ENCODE measurements at places on chromosomes 16 and 17.

DNA sequence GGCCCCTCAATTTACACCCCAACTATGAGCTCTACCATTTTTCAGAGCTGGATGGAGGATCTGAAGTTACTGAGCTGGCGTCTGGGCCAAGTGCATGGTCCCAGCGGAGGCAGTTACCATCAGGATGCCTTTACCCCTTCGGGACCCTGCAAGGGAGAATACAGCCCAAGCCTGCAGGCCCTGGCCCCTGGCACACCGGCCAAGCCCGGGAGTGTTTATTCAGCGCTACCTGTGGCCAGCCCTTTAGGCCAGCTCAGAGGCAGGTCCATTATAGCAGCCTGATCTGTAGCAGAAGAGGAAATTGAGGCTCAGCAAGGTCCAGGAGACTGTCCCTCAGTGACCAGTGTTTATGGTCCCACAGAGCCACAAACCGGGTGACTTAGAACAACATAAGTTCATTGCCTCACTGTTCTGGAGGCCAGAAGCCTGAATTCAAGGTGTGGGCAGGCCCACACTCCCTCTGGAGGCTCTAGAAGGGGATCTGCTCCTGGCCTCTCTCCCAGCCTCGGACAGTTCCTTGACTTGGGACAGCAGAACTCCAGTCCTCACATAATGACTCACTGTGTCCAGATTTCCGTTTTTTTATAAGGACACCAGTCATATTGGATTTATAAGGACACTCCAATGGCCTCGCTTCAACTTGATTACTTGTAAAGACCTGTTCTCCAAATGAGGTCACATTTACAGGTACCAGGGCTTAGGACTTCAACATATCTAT lies 8.8 kb downstream of the SEC14L5 start:
- no peak for DNase-seq

GRCh38 chr17:72760368-72760767 lies 332.1 kb downstream of the SLC39A11 start:
- no peak for DNase-seq

DNA sequence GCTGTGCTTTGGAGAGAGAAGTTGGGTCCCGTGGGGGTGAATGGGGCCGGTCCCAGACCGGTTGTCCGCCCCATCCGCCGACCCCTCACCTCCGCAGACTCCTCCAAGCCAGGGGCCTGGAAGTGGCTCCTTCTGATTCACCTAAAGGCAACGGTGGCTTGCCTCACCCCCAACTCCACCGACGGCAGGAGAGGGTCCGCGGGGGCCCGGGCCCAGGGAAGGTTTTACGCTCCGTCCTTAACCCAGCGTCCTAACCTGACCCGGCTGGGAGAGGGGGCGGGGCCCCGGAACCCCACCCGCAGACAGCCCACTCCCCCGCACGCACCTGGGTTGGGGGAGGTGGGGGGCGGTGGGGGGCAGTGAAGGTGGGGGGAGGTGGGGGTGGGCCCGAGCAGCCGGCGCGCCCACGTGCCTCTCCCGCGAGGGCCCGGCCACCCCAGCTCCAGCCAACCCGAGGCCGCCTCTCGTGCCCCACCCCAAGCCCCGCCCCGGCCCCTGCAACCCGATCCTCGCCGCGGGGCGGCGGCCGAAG lies 12.7 kb upstream of the CD300A start:
- DNase-seq = peak; percentile 60

DNA sequence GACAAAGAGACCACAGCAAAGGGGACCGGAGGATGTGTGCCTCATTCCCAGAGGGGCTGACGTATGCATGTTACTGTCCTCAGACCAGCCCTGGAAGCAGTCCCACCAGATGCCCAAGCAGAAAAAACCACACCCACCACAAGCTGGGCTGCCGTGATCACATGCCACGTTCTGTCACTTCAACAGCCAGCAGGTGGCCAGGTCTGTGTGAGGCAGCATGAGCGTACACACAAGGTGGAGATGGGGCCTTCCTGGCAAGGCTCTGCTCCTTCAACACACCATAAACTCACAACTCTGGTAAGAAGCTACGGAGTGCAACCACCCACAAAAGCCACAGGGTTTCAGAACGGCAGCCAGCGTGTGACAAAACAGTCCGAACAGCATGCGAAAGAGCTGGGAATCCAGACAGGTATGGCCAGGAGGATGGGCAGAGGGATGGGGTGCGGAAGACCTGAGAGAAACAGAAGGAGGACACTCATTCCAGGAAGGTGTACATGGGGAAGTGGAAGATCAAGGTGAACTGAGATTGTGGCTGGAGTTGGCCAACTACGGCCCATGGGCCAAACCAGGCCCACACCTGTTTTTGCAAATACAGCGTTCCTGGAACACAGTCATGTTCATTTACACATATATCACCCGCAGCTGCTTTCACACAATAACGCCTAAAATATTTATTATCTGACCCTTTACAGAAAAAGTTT lies 27.9 kb downstream of the MBTPS1 start:
- DNase-seq = peak; percentile 50

DNA sequence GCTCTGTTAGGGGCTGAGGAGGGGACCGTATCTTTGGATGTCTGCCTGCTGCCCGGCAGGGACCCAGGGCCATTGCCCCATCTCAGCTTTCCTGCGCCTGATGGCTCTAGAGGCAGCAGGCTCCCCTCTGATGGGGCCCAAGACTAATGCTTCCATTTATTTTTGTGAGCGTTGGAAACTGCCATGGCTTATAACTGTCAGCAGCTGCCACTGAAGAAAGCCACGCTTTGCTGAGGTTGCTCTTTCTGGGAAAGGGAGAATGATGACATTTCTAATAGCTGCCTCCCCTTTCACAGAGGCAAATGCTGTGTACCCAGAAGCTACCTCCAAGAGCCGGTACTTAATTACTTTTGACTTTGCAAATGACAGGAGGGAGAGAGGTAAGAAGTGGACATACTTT lies 103.8 kb downstream of the HAPSTR1 start:
- DNase-seq = no peak

- peak; percentile 65 for DNase-seq
These were observed 24.4 kb downstream of the SREBF1 start for GRCh38 chr17:17812211-17813054.

GRCh38 chr17:54903375-54903774 lies 2.7 kb downstream of the TOM1L1 start:
- DNase-seq = no peak

DNA sequence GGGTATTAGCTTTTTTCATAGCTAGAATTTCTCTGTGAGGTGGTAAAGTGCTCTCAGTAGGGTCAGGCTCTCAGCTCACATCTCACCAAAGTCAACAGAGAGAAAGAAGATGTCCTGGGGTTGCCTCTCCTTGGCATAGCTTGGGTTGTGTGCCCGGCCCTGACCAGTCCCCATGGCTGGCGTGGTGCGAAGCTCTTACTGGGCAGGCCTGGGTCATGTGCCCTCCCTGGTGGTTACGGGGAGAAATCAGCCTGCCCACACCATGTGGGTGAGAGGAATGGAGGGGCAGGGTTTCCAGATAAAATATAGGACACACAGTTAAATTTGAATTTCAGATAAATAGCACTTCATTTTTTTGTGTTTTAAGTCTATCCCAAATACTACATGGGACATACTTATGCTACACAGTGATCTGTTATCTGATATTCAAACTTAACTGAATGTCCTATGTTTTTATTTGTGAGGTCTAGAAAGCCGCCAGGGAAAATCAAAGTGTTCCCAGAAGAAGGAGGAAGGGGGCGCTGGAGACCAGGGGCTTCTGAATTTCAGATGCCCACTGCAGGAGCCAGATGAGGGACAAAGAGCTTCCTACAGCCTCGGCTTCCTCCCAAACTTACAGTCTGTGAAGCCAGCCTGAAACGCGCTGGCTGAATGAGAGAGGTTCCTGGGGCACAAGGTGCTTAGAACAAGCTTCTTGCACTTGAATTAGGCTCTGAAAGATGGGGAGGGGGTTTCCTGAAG lies 45.4 kb downstream of the NKD1 start:
- DNase-seq = no peak

GRCh38 chr17:50577451-50577954 lies 17.0 kb downstream of the CACNA1G start:
- no peak for DNase-seq

- no peak for DNase-seq
These were observed 13.1 kb upstream of the DUSP14 start for GRCh38 chr17:37476431-37477120.

DNA sequence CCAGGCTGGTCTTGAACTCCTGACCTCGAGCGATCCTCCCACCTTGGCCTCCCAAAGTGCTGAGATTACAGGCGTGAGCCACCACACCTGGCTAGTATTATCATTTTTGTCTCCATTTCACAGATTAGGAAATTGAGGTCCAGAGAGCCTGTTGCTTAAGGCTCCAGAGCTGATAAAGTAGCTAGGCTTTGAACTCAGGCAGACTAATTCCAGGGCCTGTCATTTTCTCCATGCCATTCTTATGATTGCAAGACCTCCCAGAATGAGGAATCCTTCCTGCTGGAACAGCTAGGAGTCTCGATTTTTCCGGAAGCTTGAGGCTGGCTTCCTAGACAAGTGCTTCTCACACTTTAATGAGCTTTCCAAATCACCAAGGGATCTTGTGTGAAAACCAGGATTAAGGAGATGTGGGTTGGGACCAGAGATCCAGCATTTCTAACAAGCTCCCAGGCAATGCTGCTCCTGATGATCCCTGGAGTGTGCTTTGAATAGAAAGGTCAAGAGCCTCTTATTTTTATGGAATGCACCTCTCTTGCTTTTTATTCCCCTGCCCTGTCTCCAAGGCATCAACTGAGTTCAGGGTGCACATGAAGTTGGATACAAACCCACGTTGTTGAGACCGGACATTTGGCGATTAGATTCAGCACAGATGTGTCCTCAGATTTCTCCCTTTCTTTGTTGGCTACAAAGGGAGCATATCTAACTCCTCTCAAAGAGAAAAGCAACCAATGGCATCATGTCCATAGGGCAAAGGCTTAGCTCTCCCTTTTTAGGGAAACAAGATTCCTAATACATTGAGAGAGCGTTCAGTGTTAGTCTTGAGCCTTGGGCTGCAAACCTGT lies 40.3 kb upstream of the FAM20A start:
- no peak for DNase-seq

GRCh38 chr16:6341981-6342380 lies 990.7 kb upstream of the RBFOX1 start:
- no peak for DNase-seq

DNA sequence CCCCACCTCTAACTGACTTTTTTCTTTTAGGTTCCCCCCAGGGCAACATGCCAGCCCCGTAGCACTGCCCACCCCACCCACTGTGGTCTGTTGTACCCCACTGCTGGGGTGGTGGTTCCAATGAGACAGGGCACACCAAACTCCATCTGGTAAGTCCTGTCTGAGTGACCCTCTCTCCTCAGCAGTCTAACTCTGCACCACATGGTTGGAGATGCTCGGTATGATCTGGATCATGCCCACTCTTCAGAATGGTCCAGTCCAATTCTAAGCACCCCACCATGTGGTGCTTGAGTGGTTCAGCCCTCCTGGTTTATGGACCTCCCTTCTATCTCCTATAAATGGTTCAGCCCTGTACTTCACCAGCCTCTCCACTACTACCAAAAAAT lies 5.9 kb downstream of the KDM6B start:
- DNase-seq = no peak

GRCh38 chr16:31499928-31500327 lies 8.3 kb downstream of the RUSF1 start:
- DNase-seq = no peak

DNA sequence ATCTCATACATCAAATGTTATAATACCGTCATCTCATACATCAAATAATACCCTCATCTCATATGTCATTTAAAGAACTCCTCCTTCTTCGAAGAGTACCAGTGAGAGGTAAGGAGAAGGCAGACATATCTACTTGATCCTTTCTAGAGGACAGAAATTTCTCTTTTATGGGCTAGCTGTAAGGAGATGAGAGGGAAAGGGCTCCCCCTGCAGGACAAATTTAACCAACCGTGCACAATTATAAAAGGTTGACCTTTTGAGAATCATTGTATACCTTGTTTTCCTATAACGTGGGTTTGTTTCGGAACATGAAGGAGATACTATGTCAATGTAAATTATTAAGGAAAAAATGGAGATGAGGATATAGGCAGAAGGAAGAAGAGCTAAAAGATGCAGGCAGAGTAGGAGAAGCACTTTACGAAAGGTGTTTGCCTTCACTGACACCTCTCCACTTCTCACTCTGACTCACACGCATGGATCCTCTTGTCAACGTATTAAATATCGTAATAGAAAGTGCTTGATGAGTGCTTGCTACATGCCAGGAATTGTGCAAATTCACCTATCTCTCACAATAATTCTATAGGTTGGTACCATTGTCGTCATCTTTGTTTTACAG lies 465.9 kb upstream of the ERCC4 start:
- no peak for DNase-seq

DNA sequence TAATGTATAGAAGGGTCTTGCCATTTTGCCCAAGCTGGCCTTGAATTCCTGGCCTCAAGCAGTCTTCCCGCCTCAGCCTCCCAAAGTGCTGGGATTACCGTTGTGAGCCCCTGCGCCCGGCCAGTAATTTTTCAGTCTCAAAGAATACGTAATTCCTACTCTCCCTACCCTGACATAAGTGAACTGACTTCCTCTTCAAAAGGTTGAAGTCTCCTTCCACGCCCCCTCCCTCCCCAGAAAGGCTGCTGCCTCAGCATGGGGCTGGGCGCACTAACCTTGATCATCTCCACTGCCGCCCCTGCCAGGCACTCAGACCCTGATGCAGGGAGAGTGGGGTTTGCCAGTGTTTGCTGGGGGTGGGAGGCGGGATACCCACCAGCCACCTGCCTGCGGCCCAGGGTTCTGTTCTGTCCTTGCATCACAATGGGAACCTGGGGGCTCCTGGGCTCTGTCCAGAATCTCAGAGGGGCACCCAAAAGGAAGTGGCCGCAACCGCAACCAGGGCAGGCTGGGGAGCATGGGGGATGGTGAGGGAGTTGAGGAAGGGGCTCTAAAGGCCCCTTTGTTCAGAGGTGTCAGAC lies 27.5 kb downstream of the KIFC3 start:
- no peak for DNase-seq

- DNase-seq = no peak
These were observed 151.9 kb upstream of the GSE1 start for GRCh38 chr16:85461022-85461813.

GRCh38 chr16:86993426-86994110 lies 323.6 kb downstream of the C16orf95 start:
- DNase-seq = no peak

GRCh38 chr16:54411544-54411943 lies 125.0 kb upstream of the IRX3 start:
- DNase-seq = no peak

- DNase-seq = no peak
These were observed 1.0 kb downstream of the AMZ2 start for GRCh38 chr17:68248891-68249290.

- no peak for DNase-seq
These were observed 37.5 kb downstream of the ERCC4 start for GRCh38 chr16:13957197-13958078.

GRCh38 chr17:40427002-40427491 lies 9.4 kb upstream of the TOP2A start:
- no peak for DNase-seq

GRCh38 chr16:5349670-5350517 lies 252.3 kb upstream of the EEF2KMT start:
- DNase-seq = no peak

DNA sequence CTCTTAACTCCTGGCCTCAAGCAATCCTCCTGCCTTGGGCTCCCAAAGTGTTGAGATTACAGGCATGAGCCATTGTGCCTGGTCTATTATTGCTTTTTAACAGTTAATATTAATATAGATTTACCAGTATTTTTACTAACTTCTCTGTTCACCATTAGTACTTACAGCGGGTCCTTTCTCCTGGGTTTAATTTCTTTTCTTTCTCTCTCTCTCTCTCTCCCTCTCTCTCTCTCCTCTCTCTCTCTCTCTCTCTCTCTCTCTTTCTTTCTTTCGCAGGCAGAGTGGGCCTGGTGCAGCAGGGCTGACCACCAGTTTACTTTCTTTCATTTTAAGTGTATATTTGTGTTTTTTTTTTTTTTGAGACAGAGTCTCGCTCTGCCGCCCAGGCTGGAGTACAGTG lies 14.7 kb upstream of the DHX40 start:
- DNase-seq = no peak

All from activated CD4-positive, alpha-beta T cell treated with anti-CD3 and anti-CD28 coated beads, Interleukin-2, amount 50 U/mL, for 1 hour (primary cell).